ENCODE measurements at places on chromosomes 1 and 21.

GRCh38 chr1:215603319-215603718, 36.2 kb downstream of the KCTD3 start:
- no peak for DNase-seq

- peak; percentile 42 for DNase-seq
These were observed 66.3 kb upstream of the DIRAS3 start for GRCh38 chr1:68116643-68117235.

DNA sequence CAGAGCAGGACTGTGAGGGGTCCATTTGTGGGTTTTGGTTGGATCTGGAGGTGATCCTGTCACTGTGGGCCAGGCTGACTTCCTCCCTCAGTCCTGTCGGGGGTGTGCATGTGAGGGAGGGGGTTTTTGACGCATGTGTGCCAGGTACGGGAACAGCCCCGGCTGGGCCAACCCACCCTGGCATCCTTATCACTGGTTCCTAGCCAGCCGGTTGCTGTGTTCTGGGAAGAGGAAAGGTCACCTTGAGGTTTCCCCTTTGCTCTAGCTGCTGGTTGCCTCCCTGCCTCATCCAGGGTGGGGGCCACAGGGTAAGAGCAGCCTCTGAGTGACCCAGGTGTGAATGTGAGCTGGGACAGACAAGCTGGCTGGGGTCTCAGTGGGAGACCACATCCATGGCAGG, 2.5 kb downstream of the SLC26A9 start:
- DNase-seq = no peak

DNA sequence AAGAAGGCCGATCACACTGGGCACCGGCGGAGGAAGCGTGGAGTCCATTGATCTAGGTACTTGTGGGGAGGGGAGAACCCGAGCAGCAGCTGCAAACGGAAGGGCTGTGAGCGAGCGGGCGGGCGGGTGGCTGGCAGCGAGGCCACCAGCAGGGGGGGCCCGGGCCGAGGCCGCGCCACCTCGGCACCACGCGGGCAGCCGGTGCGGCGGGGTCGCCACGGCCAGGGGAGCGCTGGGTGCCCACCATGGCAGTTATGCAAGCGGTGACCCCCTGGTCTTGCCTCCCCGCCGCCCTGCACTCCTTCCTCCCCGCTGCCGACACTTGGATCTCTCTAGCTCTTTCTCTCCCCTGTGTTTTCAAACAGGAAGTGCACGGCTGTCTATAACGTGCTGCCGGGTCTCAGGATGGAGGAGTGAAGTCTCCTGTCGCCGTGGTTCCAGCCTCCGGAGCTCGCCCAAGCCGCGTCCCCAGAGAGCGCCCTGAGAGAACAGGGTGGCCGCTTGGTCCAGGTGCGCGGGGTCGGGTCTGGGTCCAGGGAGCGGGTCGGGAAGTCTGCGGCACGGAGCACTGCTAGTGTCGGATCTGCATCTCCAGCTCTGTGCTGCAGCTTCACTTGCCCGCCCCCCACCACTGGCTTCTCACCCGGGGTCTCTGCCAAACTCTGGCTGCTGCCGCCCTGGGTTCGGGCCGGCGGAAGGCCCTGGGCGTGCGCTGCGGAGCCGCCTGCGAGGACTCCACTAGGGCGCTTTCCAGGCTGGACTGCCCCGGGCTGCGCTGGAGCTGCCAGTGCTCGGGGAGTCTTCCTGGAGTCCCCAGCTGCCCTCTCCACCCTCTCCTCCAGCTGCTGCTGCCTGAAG, 22.7 kb downstream of the LRRC8D start:
- peak; percentile 81 for DNase-seq

DNA sequence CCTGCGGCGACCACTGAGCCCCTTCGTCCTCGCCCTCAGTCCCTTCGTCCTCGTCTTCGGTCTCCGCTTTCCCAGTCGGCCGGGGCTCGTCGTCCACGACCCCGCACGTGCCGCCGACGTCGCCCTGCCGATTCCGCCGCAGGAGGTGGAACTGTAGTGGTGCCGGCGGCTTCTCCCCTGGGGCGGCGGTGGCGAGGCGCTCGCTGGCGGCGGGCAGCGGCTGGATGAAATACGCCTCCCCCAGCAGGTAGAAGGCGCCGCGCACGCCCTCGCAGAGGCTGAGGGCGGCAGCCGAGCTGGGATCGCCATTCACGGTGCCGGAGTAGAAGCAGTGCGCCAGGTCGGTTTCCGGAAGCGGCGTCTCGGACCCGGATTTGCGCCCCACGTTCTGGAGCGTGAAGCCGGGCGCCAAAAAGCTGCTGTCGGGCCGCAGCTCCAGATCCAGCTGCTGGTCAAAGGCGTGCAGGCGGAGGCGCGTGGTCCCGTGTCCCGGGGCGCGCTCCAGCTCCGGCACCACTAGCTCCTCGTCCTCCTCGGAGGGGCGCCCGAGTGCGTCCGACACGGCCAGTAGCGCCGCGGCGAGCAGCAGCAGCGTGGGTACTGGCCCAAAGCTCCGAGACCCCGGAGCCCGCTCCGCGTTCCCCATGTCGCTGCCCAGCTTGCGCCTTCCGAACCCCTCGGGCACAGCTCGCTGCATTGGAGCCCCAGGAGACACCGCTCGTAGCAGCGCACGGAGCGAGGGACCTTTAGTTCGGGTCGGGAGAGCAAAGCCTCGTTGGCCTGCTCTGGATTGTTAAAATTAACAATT, 747 bp downstream of the ADAMTS1 start:
- no peak for DNase-seq

DNA sequence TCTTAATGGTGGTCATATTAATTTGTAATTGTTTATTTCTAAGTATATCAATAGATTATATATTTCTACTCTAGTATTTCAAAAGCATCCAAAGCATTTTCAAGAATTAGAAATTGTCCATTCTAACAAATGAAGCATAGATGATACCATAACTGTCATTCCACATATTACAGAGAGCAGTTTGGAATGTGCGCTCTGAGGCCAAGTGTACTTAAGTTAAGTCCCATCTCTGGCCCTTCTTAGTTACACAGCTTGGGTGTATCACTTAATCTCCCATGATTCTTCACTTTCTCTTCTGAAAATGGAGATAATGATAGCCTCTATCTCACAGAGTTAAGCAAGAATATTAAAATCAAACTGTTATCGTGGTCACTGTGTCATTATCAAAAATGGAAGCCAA, 281.1 kb downstream of the MRPL39 start:
- no peak for DNase-seq

DNA sequence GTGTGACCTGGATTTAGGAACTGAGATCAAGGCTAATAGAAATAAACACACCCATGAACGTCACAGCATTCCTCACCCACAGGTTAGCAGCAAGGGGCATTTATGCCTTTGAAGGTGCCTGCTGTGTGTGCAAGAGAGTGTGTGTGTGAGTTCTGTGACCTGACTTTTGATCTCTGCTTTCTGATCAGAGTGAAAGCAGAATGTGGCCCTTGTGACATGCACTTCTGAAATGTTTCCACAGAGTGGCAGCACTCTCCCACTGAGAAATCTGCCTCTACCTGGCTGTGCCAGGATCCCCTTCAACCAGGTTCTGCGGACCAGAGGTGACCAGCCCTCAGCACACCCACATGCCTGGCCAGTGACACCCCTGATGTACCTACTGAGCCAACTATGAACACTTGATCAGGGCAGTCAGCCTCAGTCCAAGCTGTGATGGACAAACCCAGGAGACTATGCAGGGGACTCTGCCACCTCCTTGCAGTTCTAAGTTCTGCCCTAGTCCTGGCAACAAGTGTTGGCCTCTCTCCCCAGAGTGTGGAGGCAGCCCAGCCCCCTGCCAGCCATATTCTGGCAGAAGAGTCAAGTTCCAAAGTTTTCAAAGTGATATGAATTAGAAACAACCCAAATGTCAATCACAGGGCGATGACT, 41.0 kb downstream of the RXRG start:
- peak; percentile 32 for DNase-seq

- DNase-seq = no peak
These were observed 35.1 kb downstream of the DIP2A start for GRCh38 chr21:46493828-46494227.

- DNase-seq = no peak
These were observed 56.2 kb downstream of the LGR6 start for GRCh38 chr1:202249846-202250245.

DNA sequence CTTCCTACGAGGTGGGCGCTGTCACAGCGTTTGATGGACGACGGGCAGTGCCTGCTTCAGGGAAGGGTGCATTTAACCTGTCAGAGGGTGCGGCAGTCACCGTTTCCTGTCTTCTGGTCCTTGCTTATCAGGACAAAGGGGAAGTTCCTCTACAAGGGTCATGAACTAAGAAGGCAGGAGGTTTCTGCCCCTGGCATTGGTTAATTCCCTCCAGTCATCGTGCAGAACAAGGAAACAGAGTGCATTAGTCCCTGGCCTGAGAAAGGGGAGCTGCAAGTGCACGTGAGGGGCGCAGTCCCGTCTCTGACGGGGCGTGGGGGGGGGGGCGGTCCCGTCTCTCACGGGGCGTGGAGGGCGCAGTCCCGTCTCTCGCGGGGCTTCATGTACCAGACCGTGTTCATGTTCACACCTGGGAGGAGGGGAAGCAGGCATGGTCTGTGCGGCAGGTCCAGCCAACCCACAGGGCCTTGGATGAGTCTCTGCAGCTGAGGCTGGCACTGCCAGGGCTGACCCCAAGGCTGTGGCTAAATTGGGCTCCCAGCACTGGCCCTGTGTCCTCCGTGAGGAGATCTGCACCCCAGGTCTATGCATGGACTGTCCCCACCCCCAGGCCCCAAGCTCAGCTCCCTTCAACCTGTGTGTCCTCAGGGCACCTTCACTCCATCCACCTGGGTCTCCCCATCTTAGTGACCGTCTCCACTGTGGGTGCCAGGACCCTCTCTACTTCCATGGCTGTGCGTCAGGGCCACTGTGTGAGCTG, 89.2 kb upstream of the COL6A1 start:
- DNase-seq = peak; percentile 26

- no peak for DNase-seq
These were observed 876 bp downstream of the EFCAB7 start for GRCh38 chr1:63524201-63524600.

GRCh38 chr21:31190516-31190915, 152.2 kb upstream of the KRTAP19-8 start:
- no peak for DNase-seq

GRCh38 chr1:59138402-59138801, 158.5 kb upstream of the FGGY start:
- DNase-seq = no peak

- peak; percentile 56 for DNase-seq
These were observed 32.6 kb upstream of the SPOCD1 start for GRCh38 chr1:31848381-31848897.

DNA sequence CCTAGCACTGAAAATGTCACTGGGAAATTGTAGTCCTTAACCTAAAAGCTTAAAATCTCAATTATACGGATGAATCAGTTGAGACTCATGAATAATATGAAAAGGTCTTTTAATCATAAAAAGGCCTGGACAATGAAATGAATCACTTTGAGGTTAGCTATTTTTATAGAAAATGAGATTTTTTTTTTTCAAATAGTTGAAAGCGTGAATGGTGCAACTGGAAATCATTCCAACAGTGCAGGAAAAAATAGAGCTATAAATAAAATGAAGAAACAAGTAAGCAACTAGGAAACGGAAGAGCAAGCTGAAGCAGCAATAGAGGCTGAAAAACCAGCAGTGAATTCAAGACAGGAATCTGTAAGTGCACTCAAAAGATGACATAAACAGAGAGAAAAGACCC, 142.9 kb downstream of the BACH1 start:
- DNase-seq = no peak

- DNase-seq = no peak
These were observed 92.4 kb upstream of the DPT start for GRCh38 chr1:168821434-168821833.

DNA sequence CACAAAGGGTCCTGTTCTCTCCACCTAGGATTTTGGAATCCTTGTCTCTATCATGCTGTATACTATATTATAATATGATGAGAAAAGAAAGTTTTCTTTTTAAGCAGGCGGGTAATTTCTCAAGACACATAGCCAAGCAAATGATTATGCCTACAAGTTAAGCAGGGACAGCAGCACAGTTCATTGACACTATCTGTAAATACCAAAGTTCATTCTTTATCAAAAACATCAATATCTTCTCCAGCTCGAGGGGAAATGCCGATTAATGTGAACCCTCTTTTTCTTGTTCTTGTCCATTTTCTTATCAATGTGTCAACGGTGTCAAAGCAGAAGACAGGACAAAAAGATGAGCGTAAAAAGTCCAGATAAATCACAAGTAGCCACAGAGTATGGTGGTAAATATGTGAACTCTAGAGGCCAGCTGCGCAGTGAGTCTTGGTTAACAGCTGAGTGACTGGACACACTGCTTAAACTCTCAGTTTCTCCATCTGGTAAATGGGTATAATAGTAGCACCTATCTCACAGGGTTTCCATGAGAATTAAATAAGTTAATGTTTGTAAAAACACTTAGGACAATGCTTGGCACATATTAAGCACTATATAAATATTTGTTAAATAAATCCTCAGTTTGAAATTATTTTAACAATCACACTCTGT, 30.9 kb downstream of the LPAR3 start:
- no peak for DNase-seq
